ENCODE measurements at places on chromosomes 7 and 10. TPM values are rescaled to one million over a fixed set of nuclear protein-coding genes. Genes with fewer than 3 reads are reported as not detected.

Gene KIF5B
- total RNA-seq, result 154 TPM

Gene SPDYE8
- not detected for total RNA-seq

Gene LSM8
- 29.6 TPM for total RNA-seq

Gene SCD
- 353 TPM for total RNA-seq

Gene MUC12
- total RNA-seq, result not detected

Gene RBM17
- 21.5 TPM for total RNA-seq

Gene CFAP58
- total RNA-seq, result 0.43 TPM

Gene PALD1
- total RNA-seq, result 0.21 TPM

Gene OR2A7
- total RNA-seq, result 1.7 TPM

Gene TMEM130
- not detected for total RNA-seq

Gene OR2A42
- total RNA-seq, result not detected

Gene PGAM2
- 1.3 TPM for total RNA-seq

Gene PSD
- total RNA-seq, result 0.43 TPM

Gene PDGFA
- total RNA-seq, result 38.1 TPM

Gene PIK3AP1
- total RNA-seq, result 1.1 TPM

Gene SFRP4
- total RNA-seq, result under 0.01 TPM

Gene PDE6C
- not detected for total RNA-seq

Gene GPR158
- total RNA-seq, result under 0.01 TPM

Gene EGR2
- under 0.01 TPM for total RNA-seq

Gene OPALIN
- not detected for total RNA-seq

Gene AKR1E2
- total RNA-seq, result 29.2 TPM

Gene SAMD8
- total RNA-seq, result 33.7 TPM

Gene PRPS1L1
- total RNA-seq, result not detected

Gene NME8
- not detected for total RNA-seq

Gene SUN3
- not detected for total RNA-seq

Gene CYP3A7
- total RNA-seq, result not detected

Gene SPDYE1
- total RNA-seq, result not detected

Gene CD36
- 14.7 TPM for total RNA-seq

Gene PSMG3
- total RNA-seq, result 32.3 TPM

Gene FUOM
- 28.2 TPM for total RNA-seq

Gene ABCF2
- 85.5 TPM for total RNA-seq

Gene THSD7A
- 0.48 TPM for total RNA-seq

Gene ZNF800
- 16.8 TPM for total RNA-seq
